Suppressor macrophage (primary cell): ENCODE measurements at places on chromosomes 16 and 17.
A peak's percentile ranks its signal among the peaks of the same experiment; 100 is the strongest.

GRCh38 chr16:89150090-89150835, 21.3 kb upstream of the CDH15 start:
- no peak for DNase-seq

DNA sequence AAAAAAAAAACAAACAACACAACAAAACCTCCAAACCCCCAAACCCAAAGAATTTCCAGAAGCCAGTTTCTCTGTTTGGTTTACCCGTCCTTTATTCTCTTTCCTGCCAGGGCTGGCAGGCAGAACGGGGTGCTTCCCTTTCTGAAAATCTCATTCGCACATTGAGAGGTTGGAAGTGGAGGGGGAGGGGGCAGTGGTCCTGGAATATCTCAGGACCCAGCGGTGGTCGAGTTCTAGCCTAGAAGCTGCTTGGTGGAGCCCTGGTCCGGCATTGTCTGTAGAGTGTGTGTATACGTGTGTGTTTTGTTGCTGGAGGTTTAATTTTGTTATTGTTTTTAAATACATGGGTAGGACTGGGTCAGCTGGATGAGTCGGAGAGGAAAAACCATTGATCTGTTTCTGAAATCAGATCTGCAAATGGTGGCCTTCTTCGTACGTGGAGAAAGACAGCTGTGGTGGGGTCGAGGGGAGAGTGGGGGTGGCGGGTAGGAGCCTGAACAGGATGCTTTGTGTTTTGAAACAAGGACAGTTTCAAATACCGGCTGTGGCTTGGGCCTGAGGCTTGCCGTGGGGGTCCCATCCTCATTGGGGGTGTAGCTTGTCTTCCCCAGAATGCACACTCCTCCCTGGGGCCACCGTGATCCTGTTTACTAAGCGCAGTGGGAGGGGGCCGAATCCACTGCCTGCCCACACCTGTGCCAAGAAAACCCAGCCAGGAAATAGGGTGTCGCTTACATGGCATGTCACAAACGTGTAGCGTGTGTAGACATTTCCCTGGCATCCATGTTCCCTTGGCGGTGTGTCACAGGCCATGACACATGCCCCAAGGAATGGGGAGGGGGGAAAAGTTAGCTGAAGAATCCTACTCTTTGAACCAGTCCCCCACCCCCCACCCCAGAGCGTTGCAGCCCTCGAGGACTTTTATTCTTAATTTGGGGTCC, 1.6 kb downstream of the CMIP start:
- peak; percentile 64 for DNase-seq

DNA sequence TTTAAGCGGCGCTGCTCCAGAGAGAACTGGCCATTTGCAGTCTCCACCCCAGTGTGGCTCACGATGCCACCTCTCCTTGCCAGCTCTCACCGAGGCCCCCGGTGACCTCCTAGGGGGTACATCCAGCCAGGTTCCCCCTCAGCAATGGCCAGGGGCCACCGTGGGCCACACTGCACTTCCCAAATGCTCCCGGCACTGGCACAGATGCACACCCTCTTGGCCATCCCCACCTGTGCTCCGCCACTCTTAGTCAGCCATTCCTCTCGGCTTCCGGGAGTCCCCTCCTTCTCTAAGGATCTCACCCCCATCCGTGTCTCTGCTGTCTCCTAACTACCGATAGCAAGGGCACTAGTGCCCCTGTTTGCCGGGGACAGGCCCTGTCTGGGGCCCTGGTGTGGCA, 25.8 kb downstream of the MLYCD start:
- DNase-seq = no peak

DNA sequence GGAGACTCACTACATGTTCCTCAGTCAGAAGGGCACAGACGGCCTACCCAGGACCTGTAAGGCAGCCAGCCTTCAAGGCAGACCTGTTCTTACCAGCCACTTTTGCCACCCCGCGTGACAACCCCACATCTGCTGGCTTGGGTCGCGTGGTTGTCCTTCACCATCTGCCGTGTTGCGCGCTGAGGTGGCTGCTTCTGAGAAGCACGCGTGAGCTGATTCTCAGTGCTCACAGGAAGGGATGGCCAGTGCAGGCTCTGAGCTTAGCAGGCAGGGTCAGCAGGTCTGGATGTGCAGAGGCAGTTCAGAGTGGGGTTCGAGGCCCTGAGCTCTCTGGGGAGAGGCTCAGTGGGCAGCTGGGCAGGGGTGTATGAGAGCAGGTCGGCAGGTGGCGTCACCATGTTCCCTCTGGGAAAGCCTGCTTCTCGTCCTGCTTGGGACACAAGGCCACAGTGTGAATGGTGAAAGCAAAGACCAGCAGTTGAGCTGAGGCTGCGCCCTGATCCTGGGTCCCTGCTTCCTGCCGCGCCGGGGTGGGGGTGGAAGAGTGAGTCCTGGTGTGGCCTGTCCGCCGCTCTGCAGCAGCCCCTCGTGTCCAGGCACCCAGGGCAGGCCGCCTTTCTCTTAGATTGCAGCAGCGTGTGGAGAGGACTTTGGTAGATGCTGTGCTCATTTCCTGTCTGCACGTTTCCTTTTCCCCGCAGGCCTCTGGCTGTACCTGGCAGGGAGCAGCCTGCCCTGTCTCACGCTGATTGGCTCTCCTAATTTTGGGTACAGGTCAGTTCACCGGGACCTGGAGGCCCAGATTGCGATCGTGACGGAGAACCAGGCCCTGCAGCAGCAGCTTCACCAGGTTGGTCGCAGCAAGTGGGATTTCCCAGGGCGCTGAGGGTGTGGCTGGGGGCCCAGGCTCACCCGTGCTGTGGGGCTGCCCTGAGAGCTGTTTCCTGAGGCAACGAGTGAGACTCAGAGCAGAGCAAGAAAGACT, 36.0 kb downstream of the PGS1 start:
- no peak for DNase-seq

DNA sequence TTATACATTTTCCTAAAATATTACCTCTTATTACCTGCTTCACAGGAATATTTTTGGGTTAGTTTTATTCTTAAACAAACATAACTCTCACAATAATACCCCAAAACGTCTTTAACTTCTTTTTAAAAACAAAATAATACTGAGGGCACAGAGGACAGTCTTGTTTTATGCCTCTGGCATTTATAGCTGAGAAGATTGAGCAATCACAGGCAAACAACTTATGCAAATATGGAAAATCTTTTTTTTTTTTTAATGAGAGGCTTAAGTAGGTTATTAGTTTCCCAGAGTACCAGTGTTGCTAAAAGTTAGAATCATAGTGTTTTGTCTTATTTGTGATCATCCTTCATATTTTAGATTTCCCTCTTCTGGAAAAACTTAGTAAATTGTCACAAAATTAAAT, 195.0 kb downstream of the FTO start:
- no peak for DNase-seq

DNA sequence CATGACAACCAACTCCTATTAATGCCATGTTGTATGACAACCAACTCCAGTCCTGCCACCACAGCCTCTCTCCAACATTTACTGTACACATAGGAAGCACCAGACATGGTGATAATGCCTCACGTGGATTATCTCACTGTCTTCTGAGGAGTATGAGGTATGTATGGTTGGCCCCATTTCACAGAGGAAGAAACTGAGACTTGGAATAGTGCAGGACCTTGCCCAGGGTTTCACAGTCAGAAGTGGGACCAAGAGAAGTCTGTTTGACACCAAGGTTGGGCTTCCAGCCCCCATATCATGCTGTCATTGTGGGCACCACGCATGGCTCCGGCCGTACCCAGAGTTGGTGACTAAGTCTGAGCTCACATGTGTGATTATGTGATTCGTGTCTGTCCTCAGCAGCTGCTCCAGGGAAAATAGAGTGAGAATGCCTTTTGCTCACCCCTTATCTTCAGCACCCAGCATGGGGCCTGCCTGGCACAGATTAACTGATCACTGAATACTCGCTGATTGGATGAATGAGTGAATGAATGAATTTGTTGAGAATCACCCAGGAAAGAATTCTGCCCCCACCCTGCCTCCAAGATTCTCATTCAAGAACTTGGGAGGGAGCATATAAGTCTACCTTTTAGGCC, 204.1 kb upstream of the NLRP1 start:
- no peak for DNase-seq
